ENCODE measurements at places on chromosomes 4 and X.

GRCh38 chrX:47151435-47151834 lies 6.4 kb downstream of the RBM10 start:
- no peak for DNase-seq

GRCh38 chrX:2450681-2451080 lies 50.1 kb downstream of the DHRSX start:
- DNase-seq = no peak

DNA sequence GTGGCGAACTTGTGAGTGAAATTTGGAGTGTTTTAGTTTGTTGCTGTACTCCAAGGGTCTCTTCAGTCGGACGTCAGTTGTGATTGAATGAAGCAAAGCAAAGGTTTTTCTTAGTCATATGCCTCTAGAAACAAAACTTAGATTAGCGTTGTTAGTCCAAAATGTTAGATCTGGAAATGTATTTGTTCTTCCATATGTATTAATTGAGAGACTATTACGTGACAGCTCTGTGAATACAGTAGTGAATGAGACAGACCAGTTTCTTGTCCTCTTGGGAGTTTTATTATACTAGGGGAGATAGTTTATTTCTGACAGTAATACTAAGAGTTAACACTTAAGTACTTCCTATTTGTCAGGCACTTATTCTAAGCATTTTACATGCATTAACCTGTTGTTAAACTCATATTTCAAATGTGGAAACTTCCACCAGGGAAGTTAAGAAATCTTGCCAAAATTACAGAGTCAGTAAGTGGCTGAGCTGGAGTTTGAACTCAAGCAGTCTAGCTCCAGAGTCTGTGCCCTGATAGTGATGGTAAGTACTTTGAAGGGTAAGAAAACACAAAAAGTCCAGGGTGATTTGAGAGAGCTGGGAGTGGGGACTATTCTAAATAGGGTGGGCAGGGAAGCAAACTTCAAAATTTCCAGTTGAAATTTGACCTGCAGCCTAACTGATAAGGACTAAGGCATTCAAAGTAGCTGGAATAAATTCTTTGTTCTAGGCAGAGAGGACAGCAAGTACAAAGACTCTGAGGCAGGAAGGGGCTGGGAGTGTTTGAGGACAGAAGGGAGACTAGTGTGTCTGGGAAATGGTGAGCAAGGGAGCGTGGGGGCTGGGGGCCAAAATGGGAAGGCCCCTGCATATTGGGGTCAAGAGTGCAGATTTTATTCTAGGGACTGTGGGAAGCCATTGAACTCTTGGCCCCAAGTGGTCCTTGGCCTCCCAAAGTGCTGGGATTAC lies 17.0 kb downstream of the ADD1 start:
- no peak for DNase-seq

- no peak for DNase-seq
These were observed 42.4 kb upstream of the TMPRSS11B start for GRCh38 chr4:68287704-68288392.

DNA sequence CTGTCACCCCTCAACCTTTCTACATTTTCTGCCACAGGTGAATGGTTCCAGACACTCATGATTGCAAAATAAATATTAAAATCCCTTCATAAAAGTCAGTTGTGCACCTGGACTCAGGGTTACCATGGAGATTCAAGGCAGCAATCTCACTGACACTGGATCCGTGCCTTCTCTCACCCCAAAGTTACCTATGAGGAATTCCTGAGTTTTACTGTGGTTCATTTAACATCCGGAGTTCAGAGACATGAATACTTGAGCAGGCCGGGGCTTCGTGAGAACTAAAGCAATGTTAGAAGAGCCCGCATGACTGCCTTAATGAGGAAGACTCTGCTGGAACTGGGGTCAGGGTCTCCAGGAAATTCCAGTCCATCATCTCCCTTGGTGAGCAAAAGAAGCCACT lies 12.5 kb upstream of the CLNK start:
- no peak for DNase-seq

GRCh38 chr4:151665022-151665784 lies 95.6 kb downstream of the GATB start:
- DNase-seq = no peak

Data from CD4-positive, alpha-beta memory T cell (primary cell).